GM04503 (cell line): ENCODE measurements at places on chromosomes 6 and 20.

DNA sequence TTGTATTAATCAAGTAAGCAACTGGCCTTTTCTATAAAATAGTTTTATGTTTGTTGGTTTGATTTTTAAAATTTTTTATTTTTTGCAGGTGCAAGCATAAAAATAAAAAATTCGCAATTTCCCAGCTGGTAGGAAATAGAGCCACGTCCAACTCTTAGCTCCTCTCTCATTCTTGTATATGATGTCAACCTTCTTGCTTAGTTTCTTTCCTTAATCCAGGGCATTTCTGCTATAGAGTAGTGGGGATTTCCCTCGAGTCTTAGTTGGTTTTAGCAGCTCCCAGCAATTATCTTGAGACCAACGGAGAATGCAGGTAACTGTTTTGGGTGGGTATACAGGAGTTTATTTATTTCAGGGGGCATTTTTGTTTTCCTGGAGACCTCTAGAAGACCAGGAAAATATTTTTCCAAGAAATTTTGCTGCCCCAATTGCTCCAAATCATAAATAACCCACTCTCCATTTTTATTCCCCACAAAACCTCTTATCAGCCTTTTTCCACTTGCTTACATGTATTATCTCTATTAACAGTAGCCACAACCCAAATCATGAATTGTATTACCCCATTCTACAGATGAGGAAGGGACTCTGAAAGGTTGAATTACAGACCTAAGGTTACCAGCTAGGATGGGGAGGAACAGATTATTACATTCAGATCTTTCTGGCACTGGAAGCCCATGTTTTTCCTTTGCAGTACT is 18.4 kb downstream of the PHACTR2 start:
- DNase-seq, result no peak

DNA sequence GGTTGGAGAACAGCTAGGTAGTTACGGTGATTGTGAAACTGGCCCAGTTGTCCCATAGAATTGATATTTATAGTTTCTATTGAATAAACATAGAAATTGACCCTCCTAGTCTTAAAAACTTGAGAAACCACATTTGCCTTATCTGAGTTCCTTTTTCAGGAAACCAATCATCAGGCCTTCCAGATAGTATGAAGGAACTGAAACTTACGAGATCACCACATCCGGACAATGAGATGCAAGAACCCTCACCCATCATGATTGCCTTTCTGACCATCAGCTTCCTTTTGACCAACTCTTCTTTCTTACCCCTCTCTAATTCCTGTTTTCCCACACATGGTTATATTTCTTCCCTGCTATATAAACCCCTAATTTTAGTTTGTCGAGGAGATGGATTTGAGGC is 21.8 kb downstream of the SLC35F1 start:
- no peak for DNase-seq

DNA sequence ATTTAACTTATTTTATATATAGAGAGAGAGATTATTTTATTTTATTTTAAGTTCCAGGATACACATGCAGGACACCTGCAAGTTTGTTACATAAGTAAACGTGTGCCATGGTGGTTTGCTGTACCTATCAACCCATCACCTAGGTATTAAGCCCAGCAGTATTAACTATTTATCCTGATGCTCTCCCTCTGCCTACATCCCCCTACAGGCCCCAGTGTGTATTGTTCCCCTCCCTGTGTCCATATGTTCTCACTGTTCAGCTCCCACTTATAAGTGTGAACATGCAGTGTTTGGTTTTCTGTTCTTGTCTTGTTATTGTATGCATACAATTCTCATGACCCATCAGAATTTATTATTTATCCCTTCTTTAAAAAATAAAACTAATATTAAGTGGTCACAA is 34.6 kb downstream of the FKBP1C start:
- DNase-seq, result no peak

- no peak for DNase-seq
Observed at GRCh38 chr6:21312118-21312517, 281.4 kb upstream of the SOX4 start.

GRCh38 chr20:47600967-47601547 is 99.4 kb downstream of the NCOA3 start:
- DNase-seq, result no peak

DNA sequence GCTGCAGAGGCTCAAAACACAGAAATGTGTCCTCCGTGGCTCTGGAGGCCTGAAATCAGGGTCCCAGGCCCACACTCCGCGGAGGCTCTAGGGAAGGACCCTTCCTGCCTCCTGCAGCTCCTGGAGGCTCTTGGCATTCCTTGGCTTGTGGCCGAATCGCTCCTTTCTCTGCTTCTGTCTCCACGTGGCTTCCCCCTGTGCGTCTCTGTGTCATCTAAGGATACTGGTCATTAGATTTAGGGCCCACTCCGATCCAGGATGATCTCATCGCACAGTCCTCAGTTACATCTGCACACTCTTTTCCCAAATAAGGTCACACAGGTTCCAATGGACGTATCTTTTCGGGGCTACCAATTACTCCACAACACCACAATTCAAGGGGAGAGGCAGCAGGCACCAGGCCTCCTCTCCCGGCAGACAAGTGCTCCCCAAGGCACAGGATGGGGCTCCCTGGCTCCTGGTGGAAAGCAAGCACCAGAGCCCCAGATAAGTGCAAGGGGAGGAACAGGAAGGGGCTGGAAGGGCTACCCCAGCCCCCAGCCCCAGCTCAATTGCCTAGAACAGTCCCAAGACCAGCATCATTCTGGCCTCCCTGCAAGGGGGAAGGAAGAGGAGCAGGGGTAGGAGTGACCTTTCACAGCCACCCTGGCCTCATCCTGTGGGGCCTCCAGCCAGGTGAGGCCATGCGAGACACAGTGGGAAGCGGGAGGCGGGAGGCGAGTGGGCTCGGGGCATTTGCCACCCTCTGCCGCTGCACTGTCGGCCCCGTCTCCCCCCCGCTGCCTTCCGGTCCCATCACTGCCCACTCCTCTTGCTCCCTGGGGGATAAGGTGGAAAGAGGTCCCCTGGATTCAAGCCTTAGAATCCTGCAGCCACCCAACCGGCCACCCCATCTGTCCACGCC is 16.3 kb downstream of the NTSR1 start:
- no peak for DNase-seq

DNA sequence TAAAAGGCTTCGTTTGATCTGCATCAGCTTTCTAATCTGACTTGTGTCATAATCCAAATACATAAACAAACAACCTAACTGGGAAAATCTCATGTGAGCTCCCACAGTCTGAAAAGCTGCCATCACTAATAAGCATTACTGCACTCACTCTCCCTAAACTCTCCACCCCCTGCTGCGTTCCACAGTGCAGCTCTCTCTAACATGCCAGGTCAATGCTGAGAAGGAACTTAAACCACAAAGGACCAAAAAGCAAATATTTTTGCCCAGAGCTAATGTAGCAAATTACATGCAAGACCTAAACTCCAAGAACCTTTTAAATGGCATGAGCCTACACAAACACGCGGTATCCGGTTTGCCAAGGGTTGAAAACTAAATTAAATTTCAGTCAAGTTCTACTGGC is 542.3 kb upstream of the JARID2 start:
- no peak for DNase-seq

- DNase-seq, result no peak
Observed at GRCh38 chr20:17358854-17359253, 132.0 kb downstream of the PCSK2 start.
